ENCODE measurements at places on chromosomes 1 and 21.
A peak's percentile ranks its signal among the peaks of the same experiment; 100 is the strongest.

DNA sequence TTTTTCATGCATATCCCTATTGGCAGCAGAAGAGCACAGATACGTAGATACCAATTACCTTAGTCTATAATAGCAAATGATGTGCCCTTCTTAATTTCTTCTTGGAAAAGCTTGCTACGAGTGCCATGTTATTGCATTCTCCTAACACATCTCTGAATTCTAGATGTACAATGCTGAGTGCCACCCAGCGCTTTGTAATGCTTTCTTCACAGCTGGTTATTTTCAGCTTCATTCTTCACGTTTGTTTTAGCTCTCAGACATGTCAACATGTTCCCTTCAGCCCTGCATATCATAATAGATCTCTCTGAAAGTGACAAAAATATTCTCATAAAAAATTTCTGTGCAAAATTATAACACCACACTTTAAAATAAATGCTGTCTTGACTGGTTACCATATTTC lies 981.2 kb downstream of the TTLL7 start:
- no peak for DNase-seq

- no peak for DNase-seq
Observed at GRCh38 chr21:29235714-29236197, 63.0 kb upstream of the BACH1 start.

- DNase-seq, result peak; percentile 55
Observed at GRCh38 chr1:21622466-21623315, 46.5 kb downstream of the RAP1GAP start.

- no peak for DNase-seq
Observed at GRCh38 chr1:29698033-29698432, 461.7 kb downstream of the PTPRU start.

DNA sequence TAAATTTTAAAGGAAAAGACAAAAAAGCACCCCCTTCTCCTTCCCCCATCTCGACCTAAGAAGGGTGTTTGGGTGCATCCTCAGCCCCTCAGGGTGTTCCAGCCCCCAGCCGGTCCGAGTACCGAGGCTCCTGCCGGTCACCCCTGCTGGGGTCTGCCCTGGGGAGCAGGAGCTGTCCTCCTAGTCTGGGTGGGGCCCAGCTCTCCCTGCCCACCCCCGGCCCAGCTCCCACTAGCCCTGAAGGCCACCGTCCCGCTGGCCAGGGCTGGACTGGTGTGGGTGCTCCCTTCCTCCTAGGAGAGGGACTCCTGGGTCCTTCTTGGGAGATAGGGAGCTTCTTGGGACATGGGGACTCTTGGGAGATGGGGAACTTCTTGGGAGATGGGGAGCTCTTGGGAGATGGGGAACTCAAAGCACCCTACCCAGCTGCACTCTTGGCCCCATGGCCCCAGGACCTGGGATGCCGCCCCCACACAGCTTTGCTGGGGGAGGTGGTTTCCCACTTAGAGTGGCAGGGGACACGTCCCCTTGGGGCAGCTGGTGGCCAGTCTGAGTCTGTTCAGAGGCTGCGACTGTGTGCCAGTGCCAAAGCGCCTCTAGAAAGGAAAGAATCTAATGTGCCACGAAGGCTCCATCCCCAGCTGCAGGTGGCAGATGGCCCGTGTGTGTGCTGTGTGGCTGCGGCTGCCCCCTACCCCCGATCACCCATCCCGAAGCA lies 44.5 kb downstream of the MORN1 start:
- DNase-seq, result no peak

DNA sequence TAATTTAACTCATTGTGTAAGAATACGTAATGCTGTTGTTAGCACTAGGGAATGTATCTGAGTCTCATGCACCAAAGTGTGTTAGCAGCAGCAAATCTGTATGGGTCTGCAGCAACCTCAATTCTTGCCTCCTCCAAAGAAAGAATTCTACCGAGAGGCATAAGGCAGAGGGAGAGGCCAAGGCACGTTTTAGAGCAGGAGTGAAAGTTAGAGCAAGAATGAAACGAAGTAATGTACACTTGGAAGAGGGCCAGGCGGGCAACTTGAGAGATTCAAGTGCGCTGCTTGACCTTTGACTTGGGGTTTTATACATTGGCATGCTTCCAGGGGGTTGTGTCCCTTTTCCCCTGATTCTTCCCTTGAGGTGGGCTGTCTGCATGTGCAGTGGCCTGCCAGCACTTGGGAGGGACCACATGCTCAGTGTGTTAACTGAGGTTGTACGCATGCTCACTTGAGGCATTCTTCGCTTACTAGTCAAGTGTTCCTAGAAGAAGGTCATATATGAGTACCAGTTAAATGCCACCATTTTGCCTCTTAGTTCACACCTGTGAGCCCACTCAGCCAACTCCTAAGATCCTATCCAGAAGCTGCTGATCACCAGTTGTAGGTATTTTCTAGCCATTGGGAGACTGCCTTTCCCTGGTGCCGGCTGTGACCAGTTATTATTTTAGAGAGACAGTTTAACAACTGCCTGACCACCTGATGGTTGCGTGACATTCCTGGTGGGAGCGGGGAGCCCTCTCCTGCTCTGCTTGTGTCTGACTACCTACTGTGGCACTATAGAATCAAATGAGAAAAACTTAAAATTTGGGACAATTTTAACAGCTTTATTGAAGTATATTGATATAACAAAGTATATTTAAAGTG lies 2.7 kb upstream of the CNN3 start:
- no peak for DNase-seq

- DNase-seq, result no peak
Observed at GRCh38 chr1:37647281-37647680, 12.6 kb upstream of the RSPO1 start.

GRCh38 chr21:34582506-34583150 lies 32.3 kb downstream of the RCAN1 start:
- no peak for DNase-seq

GRCh38 chr21:15706696-15707095 lies 23.1 kb upstream of the USP25 start:
- no peak for DNase-seq

GRCh38 chr1:160177667-160178066 lies 12.7 kb upstream of the CASQ1 start:
- DNase-seq, result no peak

GRCh38 chr1:42680921-42681683 lies 1.1 kb upstream of the YBX1 start:
- no peak for DNase-seq

DNA sequence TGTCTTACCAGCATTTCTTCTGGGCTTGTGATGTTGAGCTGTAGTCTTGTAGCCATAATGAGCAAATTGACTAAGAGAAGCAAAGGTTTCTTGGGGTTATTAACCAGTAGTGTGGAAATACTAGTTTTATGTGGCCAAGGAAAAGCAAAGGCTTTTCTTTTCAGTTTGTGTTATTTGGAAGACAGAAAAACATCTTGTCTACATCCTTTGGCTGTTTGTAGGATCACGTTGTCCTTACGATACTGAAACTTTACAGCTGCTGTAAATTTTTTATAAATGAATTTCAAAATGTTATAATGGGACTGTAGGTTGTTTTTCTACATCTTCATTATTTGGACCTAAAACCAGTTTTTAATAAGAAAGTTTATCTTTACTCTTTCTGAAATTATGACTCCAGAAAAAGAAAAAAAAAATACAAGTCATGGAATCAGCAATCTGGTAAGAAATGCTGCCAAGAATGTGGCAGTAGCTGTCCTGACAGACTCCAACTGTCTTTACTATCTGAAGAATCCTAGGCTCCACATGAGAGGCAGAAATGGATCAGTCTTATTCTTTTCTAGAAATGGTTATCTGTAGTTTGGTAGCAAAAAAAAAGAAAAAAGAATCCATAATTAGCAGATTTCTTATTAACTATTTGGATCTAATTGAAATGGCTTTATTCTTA lies 41.6 kb upstream of the QSOX1 start:
- DNase-seq, result no peak

DNA sequence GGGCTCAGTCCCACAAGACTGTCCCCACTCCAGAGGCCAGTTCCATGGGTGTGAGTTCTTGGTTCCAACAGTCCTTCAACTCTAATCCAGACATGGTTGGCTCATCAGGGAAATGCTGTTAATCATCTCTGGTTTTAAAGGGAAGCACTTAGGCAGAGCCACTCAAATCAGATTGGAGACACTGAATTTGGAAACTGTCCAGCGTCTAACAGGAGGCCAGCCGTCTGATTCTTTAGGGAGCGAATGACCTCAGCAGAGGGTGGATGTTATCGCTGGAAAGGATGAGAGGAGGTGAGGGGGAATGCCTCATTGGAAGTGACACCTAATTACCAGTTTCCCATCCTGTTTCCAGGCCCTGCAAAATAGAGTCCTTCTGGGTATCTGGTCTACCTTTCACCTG lies 22.8 kb upstream of the LRRC38 start:
- DNase-seq, result no peak

DNA sequence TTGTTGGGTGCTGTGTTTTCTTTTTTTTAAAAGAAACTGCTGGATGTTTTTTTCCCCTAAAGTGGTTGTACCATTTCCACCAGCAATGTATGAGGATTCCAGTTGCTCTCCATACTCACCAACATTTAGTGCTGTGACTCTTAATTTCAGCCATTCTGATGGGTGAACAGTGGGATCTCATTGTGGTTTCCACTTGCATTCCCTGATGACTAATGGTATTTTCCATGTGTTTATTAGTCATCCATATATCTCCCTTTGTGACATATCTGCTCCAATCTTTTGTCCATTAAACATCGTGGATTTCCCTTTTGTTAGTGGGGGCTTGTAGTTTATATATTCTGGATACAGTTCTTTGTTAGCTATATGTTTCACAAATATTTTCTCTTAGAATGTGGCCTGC lies 206.0 kb downstream of the CAMTA1 start:
- DNase-seq, result no peak

DNA sequence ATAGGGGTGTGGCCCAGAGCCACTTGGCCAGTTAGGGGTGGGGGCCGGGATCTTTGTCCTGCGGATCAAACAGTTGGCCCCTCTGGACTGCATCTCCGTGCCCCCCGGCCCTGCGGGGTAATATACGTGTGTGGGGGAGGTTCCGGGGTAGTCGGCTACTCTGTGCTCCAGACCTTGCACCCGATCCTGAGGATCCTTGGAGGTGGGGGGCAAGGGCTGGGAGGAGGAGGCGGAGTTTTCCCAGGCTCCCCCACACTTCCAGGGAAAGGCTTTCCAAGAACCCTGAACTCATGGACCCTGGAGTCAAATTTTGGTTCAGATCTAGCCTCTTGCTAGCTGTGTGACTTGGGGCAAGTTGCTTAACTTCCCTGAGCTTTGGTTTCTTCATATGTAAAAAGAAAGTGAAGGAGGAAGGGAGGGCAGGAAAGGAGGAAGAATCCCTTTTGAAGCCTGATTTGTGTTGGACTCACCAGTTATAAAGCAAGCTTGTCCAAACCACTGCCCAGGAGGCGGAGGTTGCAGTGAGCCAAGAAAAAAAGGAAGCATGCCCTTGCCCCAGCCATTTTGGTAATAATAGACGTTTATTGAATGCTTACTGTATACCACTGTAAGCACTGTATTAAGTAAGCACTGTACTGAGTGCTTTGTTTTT lies 686 bp downstream of the MIIP start:
- no peak for DNase-seq

DNA sequence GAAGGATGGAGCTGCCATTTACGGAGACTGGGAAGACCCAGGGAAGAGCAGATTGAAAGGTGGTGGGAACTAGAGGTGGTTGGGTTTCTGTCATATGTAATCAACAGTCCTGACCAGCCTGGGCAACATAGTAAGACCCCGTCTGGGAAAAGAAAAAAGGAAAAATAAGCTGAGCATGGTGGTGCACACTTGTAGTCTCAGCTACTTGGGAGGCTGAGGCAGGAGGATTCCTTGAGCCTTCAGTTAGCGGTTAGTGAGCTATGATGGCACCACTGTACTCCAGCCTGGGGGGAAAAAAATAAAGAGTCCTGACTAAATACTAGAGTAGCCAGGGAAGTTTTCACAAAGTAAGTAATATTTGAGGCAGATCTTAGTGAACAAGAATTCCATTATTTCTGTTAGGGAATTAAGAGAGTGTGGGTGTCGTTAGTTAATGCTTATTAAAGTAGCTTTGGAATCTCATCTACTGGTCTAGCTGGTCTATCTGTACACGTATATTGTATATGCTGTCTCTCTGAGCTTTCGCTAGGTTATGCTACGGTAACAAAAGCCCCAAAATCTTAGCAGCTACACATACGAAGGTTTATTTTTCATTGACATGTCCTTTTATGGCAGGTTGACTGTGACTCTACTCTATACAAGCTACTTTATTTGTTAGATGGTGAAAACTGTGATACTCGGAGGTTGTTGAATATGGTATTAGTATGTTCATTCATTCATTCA lies 4.4 kb downstream of the NBPF1 start:
- DNase-seq, result no peak

- DNase-seq, result no peak
Observed at GRCh38 chr1:37726751-37727585, 34.7 kb downstream of the CDCA8 start.

GRCh38 chr1:220761688-220762427 lies 13.7 kb downstream of the MTARC2 start:
- no peak for DNase-seq

GRCh38 chr1:215344539-215344938 lies 222.6 kb upstream of the KCTD3 start:
- DNase-seq, result no peak

- no peak for DNase-seq
Observed at GRCh38 chr1:203135636-203136305, 8.2 kb downstream of the ADORA1 start.

GRCh38 chr1:161935264-161935663 lies 88.4 kb downstream of the OLFML2B start:
- DNase-seq, result no peak

DNA sequence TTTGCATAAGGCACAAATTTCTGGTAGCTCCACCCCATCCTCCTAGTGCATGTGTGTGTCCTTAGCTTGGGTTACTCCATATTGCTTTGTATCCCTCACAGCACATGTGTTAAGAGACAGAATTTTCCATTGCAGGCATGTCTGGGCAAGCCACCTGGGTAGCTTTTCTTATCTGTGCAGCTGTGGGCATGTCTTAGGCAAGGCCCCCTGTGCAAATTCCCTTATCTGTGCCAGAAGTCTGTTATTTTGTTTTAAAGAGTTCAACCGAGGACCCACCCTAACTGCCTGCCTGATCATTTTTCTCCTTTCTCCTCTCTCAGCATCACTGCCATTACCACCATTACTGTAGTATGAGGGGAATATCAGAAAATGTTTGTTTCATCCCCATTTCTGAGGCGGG lies 131.9 kb downstream of the CYYR1 start:
- no peak for DNase-seq

GRCh38 chr1:11453742-11454491 lies 25.0 kb upstream of the DISP3 start:
- no peak for DNase-seq

DNA sequence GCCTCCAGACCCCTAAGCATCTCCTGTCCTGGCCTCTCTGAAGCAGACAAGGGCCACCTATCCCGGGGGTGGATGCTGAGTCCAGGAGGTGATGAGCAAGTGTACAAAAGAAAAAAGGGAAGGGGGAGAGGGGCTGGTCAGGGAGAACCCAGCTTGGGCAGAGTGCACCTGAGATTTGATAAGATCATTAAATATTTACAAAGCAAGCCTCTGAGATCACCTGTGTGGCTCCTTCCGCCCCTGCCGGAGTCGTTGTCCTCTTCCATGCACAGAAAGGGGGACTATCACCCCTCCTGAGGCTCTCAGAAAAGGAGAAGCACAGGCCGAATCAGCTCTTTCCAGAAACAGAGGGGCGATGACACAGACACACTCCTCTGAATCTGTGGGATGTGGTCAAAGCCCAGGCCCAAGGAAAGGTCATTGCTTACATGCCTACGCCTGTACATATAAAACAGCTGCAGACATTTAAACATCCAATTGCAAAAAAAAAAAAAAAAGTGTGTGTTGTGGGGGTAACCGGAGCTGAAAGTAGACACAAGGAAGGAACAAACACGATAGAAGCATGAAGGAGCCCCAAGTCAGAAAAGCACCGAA lies 30.9 kb downstream of the PRSS38 start:
- DNase-seq, result no peak

Data from stimulated activated CD4-positive, alpha-beta T cell treated with anti-CD3 and anti-CD28 coated beads, TNF-alpha, amount 100 ng/mL, for 24 hours (primary cell).